Choroid plexus epithelial cell (primary cell): ENCODE measurements at places on chromosomes 3 and 15.
A peak's percentile ranks its signal among the peaks of the same experiment; 100 is the strongest.

DNA sequence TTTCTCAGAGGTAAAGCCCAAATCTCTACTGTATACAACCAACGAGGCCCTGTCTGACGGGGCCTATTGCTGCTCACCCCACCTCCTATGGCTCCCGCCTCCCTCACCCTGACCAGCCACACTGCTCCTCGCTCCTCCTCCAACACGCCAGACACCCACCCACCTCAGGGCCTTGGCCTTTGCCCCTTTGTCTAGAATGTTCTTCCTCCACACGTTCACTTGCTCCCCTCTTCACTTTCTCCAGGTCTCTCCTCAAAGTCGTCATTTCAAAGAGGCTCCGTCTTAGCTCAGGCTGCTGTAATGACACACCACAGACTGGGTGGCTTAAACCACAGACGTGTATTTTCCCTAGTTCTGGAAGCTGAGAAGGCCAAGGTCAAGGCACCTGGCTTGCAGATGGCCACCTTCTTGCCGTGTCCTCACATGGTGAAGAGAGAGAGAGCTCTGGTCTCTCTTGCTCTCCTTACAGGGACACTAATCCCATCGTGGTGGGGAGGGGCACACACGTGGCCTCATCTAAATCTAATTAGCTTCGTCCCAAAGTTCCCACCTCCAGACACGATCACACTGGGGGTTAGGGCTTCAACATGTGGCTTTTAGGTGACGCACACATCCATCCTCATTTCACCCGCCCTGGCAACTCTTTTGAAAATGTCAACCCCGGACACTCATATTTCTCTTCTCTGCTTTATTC lies 98.2 kb downstream of the TLE3 start:
- DNase-seq = no peak

- DNase-seq = peak; percentile 39
These were observed 250.6 kb upstream of the LYSMD4 start for GRCh38 chr15:99983886-99984286.

DNA sequence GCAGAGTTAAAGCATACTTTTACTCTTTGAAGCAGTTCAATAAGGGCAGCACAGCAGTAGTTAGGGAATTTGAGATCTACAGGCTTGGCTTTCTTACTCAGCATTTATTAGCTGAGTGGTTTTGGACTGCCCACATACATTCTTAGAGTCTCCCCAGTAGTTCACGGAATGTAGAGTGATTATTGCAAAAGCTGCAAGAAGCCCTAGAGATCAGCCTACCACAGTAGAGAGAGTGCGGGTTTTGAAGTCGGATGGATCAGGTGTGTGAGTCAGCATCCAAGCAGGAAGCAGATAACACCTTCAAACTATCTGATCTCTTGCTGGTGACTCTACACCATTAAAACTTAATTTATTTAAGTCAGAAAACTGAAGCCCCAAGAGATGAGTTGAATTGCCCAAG lies 171.9 kb downstream of the SYNPR start:
- DNase-seq = peak; percentile 1

GRCh38 chr3:179348325-179349013 lies 960 bp downstream of the MFN1 start:
- DNase-seq = no peak

DNA sequence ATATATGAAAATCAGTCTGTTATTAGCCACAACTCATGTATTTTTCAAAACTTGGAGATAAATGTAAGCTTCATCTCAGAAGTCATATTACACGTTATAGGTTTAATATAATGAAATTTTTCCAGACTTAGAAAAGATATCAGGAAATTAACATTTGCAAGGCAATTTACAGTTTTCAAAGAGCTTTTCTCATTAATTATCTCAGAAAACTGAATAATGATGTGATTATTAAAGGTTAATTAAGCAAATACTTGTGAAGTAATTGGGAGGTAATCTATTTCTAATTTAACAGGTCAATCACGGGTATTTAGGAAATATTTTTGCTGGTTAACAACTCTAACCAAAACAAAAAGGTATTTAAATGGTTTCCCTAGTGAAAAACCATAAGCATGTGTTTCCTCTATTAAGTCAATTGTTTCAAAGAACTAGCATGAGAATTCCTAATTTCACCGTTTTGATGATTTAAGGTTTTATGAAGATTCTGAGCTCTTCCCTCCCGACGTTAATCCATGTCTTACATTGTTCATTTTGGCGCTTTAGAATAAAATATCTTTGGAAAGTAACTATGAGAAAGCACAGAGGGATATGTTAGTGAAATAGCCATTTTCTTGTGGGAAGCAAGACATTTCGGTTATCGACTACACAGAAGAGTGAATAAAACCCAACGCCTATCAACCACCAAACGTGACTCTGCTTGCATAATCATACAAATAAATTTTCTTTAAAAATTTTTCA lies 1.5 kb upstream of the NEO1 start:
- DNase-seq = no peak

DNA sequence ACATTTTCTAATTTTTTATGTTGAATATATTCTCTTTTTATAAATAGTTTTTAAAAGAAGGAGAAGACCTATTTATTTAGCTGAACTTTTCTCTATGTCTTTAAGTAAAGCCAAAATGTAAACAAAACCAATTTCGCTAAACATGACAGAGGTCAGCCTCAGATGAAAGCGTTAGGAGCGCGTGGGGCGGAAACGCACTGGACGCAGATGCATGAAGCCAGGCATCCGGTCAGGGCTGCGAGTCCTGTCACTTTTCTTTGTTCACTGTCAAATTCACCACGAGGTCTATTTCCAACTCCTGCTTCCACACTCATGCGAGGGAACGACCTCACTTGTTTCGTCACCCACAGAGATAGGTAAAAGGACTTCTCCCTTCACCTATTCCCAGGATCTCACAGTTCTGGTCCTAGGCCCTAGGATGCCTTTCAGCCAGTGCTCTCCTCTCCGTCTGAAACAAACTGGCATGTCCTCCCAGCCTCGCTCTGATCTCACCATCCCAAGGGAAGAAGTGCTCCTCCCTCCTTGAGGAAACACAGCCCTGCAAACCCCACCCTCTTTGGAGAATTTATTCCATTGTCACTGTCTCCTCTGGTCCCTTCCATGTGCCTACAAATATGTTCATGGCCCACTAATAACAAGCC lies 57.9 kb downstream of the ITGB5 start:
- DNase-seq = no peak
